ENCODE measurements at places on chromosomes 13 and 19. TPM values are rescaled to one million over a fixed set of nuclear protein-coding genes. Genes with fewer than 3 reads are reported as not detected.
A peak's percentile ranks its signal among the peaks of the same experiment; 100 is the strongest.

KLK4 gene
- polyA plus RNA-seq: not detected

PSENEN gene
- 118 TPM for polyA plus RNA-seq

RPS5 gene
- 2,220 TPM for polyA plus RNA-seq

NLRP4 gene
- polyA plus RNA-seq: not detected

ZIM2 gene
- polyA plus RNA-seq: not detected

HIF3A gene
- polyA plus RNA-seq: 0.07 TPM

CD177 gene
- polyA plus RNA-seq: 0.55 TPM

ADAMTSL5 gene
- 6.7 TPM for polyA plus RNA-seq

DLEU7 gene
- not detected for polyA plus RNA-seq

LGALS14 gene
- polyA plus RNA-seq: not detected

CLEC4M gene
- polyA plus RNA-seq: not detected

DNA sequence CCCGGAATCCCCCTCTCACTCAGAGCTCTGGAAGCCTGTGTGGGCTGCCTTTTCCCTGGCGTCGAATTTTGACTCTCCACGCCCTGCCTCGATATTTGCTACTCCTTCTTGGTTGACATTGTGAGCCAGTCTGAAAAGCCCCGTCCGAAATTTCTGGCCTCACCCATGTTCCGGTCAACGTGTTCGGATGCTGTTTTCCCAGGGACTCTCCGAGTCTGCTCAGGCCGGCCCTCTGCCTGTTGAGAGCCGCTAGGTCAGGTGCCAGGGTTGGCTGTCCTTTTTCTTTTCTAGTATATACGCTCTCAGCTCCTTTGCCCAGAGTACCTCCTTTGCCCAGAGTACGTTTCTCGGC, 6.8 kb upstream of the DGKH start:
- no peak for DNase-seq

- DNase-seq: no peak
These were observed 3.2 kb downstream of the ZNF230 start for GRCh38 chr19:44005973-44006372.

- no peak for DNase-seq
These were observed 32.2 kb downstream of the TMEM161A start for GRCh38 chr19:19106056-19106551.

DNA sequence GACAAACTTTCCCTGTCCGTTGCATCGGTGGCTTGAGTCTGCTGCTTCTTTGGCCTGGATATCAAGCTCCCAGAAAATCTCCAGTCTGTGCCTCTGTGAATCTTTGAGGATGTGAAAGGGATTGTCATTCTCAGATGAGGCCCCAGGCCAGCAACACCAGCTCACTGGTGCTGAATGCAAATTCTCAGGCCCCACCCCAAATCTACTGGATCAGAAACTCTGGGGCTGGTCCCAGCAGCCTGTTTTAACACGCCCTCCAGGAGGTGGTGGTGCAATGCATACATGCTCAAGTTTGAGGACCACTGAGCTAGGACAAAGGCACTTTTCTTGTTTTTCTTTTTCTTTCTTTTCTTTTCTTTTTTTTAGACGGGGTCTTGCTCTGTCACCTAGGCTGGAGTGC, 23.6 kb downstream of the TNFSF11 start:
- no peak for DNase-seq

- DNase-seq: no peak
These were observed 22.4 kb downstream of the ZNF71 start for GRCh38 chr19:56617531-56617930.

- DNase-seq: no peak
These were observed 13.9 kb downstream of the NFIX start for GRCh38 chr19:13008926-13009787.

DNA sequence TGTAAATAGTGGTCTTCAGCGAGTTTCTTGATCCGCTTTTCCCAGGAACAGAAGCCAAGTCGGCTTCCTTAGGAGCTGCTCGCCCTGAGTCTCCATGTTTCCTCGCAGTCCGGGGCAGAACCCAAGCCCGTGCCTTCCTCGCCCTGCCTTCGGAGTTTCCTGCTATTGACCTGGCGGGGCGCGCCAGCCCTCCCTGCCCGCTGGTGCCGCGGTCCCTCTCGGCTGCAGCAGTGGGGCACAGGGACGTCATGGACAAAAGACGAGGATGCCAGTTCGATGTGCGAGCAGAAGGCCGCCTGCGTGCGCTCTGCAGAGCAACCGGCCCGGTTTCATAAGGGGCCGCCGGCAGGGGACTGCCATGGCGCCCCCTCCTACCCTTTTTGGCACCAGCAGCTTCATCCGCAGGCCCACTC, 156.6 kb downstream of the TM9SF2 start:
- DNase-seq: no peak

DNA sequence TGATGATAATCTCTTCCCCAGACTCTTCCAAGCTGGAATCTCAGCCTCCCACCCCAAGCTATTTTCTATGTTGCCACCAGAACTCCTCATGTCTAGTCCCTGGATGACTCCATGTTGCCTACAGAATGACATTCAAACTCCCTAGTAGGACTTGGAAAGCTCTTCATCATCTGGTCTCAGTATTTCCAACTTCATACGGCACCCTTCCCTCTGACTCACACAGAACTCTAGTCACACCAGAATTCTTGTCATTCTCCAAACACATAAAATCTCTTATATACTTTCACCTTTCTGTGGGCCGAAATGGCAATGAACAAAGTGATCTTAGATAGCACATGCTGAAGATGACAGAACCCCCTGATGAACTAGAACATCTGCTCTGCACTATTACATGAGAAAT, 86.2 kb downstream of the CAB39L start:
- no peak for DNase-seq

DNA sequence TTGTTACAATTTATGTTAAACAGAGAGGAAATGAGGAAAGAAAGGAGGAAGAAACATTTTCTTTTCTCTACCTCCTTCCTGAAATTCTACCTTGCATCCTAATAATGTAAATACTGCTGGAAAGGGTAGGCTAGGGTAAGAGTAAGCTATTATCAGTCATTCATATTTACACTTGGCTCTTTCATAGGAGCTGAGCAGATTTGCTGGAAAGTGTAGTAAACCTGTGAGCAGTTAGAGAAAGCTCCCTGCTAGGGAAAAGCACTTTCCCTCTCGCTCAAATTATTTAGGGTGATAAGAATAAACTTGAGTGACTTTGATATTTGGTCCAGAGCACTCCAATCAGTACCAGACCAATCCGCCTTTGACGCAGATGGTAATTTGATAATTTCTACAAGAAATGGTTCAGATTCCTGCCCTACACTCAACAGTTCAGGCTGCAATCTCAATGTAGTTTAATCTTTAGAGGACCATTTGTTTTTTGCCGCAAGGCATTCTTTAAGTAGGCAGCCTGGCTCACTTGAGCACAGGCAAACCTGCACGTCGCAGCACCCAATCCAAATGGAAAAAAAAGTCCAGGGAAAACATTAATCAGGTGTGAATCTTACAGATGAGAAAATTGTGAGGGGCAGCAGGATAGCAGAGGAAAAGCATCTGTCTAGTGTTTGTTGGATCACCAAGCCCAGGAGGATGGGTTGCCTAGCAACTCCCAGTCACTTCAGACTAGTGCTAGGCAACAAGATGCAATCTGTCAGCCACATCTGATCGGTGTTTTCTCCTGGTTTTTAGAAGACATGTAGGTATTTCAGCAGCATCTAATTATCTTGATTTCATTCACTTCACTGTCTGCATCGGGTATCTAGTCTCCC, 68.6 kb upstream of the KL start:
- DNase-seq: no peak

- DNase-seq: no peak
These were observed 72.3 kb downstream of the C1QTNF9 start for GRCh38 chr13:24381541-24382265.

DNA sequence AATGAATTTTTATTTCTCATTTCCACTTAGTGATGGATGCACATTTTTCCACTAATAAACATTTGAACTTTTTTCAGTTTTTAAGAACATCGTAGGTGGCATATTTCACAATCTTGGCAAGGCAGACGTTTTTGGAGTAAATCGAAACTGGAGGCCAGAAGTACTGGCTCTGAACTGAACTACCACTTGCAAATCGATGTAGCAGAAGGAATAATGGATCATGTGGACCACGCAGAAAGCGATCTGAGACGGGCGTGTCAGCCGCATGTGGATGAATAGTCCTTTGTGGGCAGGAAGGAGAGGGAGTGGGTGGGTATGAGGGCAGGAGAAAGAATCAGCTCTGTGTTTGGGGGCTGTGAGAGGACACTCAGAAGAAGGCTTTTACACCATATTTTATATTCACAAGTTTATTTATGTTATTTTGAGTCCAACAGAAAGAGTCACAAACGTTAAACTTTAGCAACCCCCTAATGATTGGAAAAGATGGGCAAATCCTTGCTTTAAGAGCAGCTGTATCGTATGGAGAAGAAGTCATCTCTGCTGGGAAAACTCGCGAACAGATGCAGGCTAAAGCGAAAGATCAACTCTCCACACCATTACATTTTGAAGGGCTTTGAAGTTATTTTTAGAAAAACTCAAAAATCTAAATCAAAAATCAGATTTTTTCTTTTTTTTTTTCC, 90.5 kb downstream of the COL4A2 start:
- no peak for DNase-seq

GRCh38 chr13:43305416-43305815, 282.0 kb downstream of the DNAJC15 start:
- DNase-seq: no peak

- DNase-seq: no peak
These were observed 14.1 kb upstream of the PCDH8 start for GRCh38 chr13:52862358-52863206.

DNA sequence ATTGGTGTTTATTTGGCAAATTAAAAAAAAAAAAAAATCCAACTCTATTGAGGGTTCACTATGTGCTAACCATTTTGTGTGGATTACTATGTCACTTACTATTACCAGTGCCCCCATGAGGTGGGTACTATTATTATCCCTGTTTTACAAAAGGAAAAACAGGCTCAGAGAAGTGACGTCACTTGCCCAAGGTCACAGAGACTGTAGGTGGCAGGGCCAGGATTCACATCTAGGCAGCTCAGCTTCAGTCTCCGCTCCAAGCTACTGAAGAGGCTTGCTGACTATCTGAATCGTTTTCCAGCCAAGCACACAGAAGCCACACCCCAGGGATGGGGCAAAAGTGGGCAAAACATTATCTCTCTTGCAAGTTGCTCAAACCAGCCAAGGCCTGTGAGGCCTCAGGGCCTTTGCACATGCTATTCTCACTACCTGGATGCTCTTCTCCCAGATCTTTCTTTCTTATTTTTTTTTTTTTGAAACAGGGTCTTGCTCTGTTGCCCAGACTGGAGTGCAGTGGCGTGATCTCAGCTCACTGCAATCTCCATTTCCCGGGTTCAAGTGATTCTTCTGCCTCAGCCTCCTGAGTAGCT, 4.8 kb upstream of the ANGPTL8 start:
- no peak for DNase-seq

- no peak for DNase-seq
These were observed 1320.1 kb upstream of the MIR17HG start for GRCh38 chr13:90027409-90027808.

GRCh38 chr13:76335463-76335862, 550.7 kb downstream of the KCTD12 start:
- no peak for DNase-seq

DNA sequence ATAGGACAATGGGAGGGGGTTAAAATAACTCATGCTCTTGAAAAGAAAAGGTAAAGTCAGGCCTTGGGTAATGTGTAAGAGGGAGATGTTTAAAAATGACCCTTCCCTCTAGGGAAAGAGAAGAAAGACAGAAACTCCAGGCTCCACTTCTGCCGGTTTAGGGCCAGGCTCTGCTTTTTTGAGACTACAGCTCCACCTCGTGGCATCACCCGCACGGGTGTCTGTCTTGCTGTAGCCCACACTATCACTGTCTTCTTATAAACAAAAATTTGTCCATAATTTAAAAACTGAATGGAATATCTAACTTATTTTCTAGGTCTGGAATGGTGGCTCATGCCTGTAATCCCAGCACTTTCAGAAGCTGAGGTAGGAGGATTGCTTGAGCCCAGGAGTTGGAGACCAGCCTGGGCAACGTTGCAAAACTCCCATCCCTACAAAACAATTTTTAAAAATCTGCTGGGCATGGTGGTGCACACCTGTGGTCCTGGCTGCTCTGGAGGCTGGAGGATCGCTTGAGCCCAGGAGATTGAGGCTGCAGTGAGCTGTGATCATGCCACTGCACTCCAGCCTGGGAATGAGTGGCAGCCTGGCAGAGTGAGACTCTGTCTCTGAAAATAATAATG, 65.1 kb upstream of the GTF3A start:
- DNase-seq: no peak

- no peak for DNase-seq
These were observed 1.4 kb downstream of the GRIN3B start for GRCh38 chr19:1001538-1002166.

DNA sequence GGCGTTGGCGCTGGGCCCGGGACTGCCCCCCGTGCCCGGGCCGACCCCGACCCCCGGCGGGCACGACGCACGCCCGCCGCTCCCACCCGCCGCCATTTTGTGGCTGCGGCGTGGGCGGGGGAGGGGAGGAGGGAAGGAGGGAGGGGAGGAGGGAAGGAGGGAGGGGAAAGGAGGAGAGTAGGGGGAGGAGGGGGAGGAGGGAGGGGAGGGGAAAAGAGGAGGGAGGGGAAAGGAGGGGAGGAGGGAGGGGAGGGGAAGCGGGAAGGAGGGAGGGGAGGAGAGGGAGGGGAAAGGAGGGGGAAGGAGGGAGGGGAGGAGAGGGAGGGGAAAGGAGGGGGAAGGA, at the start of gene BTBD2:
Gene BTBD2, minus strand, starts transcription at position 107 of the 343 bp plus-strand sequence. Its CDS starts 11 bp downstream, at position 96.
- peak; percentile 13 for DNase-seq

GRCh38 chr13:103168901-103169508, 102.8 kb upstream of the SLC10A2 start:
- no peak for DNase-seq

DNA sequence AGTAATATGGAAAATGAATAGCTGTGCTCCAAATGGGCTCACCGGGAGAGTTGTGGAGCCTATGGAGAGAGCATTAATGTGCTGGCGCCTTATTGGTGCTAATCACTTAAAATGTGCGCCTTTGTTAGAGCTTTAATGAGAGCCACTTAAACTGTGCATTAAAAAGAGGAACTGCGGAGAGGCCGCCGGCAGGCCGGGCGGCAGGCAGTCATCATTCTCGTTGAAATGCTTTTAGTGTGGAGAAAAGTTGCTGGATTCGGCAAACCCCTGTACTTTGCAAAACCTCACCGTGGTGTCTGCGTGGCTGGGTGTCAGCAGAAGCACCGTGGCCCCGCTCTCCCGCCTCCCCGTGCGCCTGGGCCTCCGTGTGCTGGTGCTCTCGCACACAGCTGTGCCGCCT, 105.5 kb downstream of the KDM4B start:
- DNase-seq: no peak

DNA sequence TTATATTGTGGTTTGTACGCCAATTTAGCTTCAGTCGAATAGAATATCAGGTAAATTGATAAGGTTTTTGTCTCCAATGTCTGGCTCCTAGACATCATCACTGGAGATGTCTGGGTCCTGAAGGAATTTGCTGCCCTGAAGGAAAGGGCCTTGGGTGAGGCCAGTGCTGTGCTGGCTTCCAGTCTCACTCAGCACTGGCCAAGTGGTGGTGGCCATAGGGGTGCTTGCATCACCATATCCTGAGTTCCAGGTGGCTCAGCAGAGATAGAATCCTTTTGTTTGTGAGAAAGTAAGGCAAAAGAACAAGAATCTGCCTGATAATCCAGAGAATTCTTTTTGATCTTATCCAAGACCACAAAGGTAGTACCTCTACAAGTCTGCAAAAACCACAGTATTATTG, 39.1 kb downstream of the UQCRFS1 start:
- no peak for DNase-seq

- no peak for DNase-seq
These were observed 19.5 kb upstream of the DCUN1D2 start for GRCh38 chr13:113509989-113510388.

GRCh38 chr19:18742838-18743783, 48.0 kb downstream of the COMP start:
- no peak for DNase-seq
